ENCODE measurements at places on chromosomes 5 and 9. TPM values are rescaled to one million over a fixed set of nuclear protein-coding genes. Genes with fewer than 3 reads are reported as not detected.

The AGXT2 gene
- total RNA-seq, result 84.7 TPM

- DNase-seq, result no peak
- H3K4me3 ChIP-seq, result no peak overlapping the region
- no peaks in the 10 kb centered on the region for H3K4me1 ChIP-seq
- no peak overlapping the region for H3K27ac ChIP-seq
These were observed 21.2 kb downstream of the GRIA1 start for GRCh38 chr5:153511622-153512021.

DNA sequence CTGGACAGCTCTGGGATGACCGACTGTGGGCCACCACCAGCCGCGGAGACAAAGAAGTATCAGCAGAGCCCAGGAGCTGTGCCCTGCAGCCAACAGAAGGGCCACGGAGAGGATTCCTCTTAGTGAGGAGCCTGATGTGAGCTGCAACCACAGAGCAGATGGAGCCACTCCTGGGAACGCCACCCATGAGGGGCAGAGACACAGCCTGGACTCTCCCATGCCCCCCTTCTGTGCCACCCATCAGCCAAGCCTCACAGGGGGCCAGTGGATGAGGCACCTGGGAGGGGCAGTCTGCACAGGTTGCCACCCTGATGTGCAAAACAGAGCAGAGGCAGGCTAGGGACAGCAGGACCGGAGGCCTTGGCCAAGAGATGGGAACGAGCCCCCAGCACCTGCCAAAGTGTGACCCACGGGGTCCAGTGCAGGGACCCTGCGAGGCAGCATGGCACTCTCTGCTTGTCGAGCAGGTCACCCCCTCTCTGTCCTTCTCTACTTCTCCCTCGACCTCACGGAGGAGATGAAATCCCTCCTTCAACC, 380.7 kb upstream of the IRX1 start:
- H3K4me3 ChIP-seq, result no peak overlapping the region
- H3K4me1 ChIP-seq, result no peaks in the 10 kb centered on the region
- H3K27ac ChIP-seq, result no peak overlapping the region
- no peaks in the 10 kb centered on the region for H3K36me3 ChIP-seq
- H3K27me3 ChIP-seq, result no peaks in the 10 kb centered on the region
- DNase-seq, result no peak

DNA sequence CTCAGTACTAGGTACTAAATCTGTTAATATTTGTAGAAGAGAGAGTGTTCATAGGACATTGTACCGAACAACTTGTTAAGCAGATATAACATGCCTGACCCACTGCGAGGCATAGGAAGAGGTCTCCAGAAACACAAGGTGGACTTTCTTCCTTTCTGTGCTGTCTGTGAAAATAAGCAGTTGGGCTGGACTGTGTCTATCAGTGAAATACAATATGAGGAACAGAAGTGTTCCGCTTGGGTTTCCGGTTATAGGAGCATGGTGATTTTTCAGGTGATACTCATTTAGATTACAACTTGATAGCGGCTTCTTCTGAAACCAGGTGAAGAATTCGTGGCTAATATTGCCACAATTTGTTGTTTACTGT, 60.9 kb upstream of the TLR4 start:
- H3K4me1 ChIP-seq, result peaks cover 23% of the 10 kb centered on the region
- H3K36me3 ChIP-seq, result no peaks in the 10 kb centered on the region

GRCh38 chr5:169691471-169691870, 54.4 kb downstream of the DOCK2 start:
- H3K4me1 ChIP-seq, result no peaks in the 10 kb centered on the region
- H3K36me3 ChIP-seq, result no peaks in the 10 kb centered on the region
- H3K27me3 ChIP-seq, result no peaks in the 10 kb centered on the region
- no peak overlapping the region for H3K27ac ChIP-seq

DNA sequence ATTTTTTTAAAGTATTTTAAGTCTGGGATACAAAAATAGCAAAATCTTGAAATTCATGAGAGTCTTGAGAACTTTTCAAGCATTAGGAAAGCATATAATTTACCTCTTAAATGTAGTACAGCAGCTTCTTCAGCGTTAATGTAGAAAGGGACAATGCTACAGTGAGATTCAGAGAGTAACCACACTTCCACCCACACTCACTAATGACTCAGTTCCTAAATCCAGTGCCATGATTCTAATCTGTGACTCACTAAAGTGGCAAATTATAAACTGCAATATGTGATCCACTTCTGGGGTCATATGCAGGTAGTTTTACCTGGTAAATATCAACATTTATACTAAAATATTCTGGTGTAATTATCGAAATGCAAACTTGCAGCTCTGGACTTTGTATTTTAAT, 434.5 kb upstream of the TUSC1 start:
- no peak overlapping the region for H3K4me3 ChIP-seq
- no peaks in the 10 kb centered on the region for H3K36me3 ChIP-seq
- H3K4me1 ChIP-seq, result no peaks in the 10 kb centered on the region
- no peak for DNase-seq
- H3K27me3 ChIP-seq, result no peaks in the 10 kb centered on the region

DNA sequence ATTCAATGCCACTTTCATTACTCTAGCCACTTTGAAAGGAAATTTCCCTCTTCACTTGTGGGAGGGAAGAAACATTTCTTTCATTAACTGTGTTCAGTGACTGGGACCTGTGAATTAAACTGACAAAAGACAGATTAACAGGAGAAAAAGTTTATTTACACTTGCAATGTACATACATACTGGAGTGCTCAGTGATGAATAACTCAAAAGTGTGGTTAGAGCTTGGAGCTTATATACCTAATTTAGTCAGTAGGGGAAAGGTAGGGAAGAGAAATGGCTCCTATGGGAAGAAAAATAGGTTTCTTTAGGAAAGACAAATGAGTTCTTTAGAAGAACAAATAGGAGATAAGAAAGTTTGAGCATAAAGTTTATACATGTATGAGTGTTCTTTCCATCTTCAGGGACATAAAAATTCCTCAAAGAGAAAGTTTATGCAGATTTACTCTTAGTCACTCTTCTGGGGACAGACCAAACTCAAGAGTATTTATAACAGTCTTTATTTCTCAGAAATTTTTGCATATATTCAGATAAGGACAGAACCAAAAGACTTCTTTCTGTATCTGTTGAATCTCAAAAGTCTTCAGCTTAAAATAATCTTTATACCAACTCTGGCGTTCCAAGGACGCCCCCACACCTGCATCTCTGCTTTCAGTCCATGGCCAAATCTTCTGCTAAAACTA, 120.0 kb upstream of the RAI14 start:
- H3K4me1 ChIP-seq, result no peaks in the 10 kb centered on the region
- H3K27me3 ChIP-seq, result no peaks in the 10 kb centered on the region
- no peak for DNase-seq
- no peak overlapping the region for H3K27ac ChIP-seq
- H3K36me3 ChIP-seq, result no peaks in the 10 kb centered on the region
